ENCODE measurements at places on chromosomes 12 and 14. TPM values are rescaled to one million over a fixed set of nuclear protein-coding genes. Genes with fewer than 3 reads are reported as not detected.
A peak's percentile ranks its signal among the peaks of the same experiment; 100 is the strongest.

NID2 gene
- polyA plus RNA-seq, result 97.7 TPM

AMHR2 gene
- polyA plus RNA-seq, result 0.48 TPM

DNA sequence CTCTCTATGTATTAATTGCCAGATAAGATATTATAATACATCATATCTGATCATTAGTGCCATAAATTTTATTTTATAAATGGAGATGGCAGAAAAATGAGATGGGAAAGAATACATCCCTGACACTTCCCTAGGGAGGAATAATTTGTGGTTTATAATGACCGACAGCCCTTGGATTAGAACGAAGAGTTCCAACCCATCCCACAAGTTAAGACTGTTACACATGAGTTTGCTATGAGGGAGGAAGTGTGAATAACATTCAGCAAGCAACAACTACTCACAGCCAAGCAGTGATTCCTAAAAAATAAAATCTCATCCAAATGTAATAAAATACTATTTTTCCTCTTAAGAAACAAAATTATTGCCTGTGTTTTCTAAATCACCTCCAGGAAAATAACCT lies 299.0 kb downstream of the CCDC91 start:
- DNase-seq, result no peak

PRH2 gene
- polyA plus RNA-seq, result 0.40 TPM

DNA sequence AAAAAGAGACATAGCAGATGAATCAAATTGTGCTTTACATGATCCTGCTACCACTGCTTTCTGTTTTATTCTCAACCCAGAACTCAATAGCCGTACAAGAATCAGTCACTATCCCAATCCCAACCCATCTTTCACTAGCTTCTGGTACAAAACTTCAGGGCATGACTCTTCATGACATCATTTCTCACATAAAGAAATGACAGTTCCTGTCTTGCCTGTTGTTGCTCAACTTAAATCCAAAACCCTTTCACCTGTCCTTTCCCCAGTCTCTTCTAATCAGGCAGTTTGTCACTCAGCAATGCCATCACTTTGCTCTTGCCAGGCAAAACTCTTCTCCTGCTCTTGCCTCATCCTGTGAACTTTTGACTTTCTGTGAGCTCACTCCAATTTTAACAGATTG lies 962.8 kb downstream of the GALC start:
- no peak for DNase-seq

- peak; percentile 40 for DNase-seq
Observed at GRCh38 chr14:52919971-52920370, 30.9 kb downstream of the FERMT2 start.

GRCh38 chr14:92917956-92918355 lies 5.0 kb upstream of the CHGA start:
- DNase-seq, result no peak

DNA sequence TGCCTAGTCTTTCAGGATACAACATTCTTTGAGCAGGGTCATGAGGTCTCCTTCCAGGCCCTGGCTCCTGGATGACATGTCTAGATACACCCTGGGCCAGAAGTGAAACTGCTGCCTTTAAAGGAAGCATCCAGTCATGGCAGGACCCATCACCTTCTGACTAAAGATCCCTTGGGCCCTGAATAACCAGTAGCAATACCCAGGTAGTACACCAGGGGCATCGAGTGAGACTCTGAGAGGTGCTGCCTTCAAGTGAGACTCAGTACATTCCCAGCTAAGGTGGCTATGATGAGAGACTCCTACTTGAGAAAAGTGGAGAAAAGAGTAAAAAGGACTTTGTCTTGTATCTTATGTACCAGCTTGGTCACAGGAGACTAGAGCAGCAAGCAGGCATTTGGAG lies 23.5 kb downstream of the OR6C68 start:
- DNase-seq, result no peak

PMEL gene
- polyA plus RNA-seq, result 3.6 TPM

NR4A1 gene
- 14.7 TPM for polyA plus RNA-seq

DENND5B gene
- 21.5 TPM for polyA plus RNA-seq

GRCh38 chr12:69922999-69923398 lies 98.0 kb downstream of the MYRFL start:
- no peak for DNase-seq

DNA sequence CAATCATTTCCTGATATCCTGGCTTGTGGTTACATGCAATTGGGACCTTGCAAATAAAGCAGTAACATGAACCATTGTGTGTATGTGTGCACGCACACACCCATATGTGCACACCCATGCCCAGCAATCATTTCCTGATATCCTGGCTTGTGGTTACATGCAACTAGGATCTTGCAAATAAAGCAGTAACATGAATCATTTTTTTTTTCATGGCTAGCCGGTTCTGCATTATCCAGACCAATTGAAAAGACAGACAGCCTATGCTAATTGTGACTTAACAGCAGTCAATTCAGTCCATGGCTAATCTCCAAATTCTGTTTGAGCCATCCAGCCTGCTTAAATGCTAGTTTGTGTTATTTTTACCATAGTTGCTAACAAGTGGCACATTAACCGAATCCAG lies 134.3 kb downstream of the TTC7B start:
- no peak for DNase-seq

GRCh38 chr12:68611094-68611805 lies 551 bp downstream of the RAP1B start:
- peak; percentile 63 for DNase-seq

DNA sequence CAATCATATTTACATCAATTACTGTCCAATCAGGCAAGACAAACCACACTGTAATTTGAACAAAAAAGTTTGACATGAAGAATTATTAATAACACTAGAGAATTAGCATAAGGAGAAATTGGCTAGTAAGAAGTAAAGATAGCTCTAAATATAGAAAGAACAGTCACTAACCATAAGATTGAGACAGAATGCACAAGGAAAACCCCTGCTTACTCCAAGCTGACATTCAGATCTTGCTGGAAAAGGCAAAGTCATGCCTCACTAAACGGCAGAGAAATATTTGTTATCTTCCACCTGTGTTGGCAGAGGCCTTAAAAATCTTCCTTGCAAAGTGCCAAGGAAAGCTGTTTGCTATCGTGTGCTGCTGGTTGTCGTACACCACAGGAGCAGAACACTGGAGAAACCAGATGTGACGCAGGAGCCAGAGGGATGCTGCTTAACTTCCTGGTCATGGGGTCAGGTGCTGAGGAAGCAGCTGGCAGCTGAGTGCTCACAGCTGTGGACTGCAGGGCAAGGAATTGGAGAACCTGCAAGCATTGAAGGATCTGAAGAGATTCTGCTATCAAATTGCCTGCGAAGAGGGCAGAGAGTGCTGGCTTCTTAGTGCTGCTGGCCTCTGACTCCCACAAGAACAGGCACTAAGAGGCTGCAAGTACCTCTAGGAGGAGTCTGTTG lies 1323.3 kb downstream of the LRFN5 start:
- DNase-seq, result peak; percentile 61

GRCh38 chr14:101962503-101962874 lies 1.9 kb upstream of the DYNC1H1 start:
- DNase-seq, result no peak

SERPINA10 gene
- polyA plus RNA-seq, result 0.31 TPM
